Stimulated activated CD4-positive, alpha-beta T cell treated with anti-CD3 and anti-CD28 coated beads, Interleukin-12 subunit alpha, Interleukin-12 subunit beta, amount 100 ng/mL, for 24 hours (primary cell): ENCODE measurements at places on chromosomes 6 and 20.

DNA sequence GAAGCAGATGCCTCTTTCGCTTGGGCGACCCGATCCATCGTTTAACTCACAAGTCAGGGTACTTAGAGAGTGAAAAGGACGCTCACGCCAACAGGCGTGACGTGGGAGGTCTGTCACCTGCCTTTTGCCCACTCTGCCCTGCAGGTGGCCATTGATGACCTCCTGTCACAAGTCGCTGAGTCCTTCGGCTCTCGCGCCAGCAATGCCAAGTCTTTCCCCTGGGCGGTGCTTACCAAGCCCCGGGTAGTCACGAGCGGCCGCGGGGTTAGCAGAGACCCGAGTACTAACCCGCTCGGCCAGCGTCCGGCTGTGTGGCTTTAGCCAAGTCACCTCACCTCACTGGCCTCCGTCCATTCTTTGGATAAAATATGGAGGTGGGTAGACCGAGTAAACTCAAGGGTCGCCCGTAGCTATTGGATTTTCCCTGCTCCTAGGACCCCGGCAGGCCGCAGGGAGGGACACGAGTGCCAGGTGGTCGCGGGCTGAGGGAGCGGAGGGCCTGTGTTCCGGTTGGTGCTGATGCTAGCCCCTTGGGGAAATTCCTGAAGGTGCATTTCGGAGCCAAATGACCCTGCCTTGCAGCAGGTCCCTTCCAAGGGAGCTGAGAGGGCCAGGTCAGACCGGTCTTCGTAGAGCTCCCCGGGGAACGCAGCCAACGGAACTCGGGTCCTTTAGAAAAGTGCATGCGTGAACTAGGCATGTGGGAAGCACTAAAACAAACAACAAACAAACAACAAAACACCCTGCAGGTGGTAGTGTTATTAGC is 668 bp downstream of the PKIB start:
- DNase-seq: peak; percentile 3

DNA sequence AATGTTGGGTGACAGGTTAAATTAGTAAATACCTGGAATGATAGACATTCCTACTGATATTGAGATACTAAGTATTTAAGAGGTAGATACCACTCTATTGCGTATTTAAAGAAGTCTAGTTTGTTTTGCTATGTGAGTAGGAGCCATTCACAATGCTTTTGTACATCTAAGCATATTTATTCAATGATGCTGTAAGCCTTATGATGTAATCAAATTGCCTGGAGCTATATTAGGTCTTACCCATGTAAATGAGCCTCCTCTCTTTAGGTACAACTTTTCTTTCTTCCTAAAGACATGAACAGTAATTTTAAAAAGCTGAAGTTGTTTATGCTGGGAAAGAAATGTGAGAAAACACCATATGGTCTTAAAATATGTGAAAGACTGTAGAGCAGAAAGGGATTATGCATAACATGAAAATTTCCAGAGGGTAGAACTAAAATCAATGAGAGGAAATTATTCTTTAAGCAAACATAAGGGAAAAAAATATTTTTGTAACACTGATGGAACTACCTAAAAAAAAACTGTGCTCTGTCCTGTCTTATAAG is 526.7 kb downstream of the EPHA7 start:
- no peak for DNase-seq

GRCh38 chr6:47483853-47484546 is 6.4 kb downstream of the CD2AP start:
- DNase-seq: no peak

DNA sequence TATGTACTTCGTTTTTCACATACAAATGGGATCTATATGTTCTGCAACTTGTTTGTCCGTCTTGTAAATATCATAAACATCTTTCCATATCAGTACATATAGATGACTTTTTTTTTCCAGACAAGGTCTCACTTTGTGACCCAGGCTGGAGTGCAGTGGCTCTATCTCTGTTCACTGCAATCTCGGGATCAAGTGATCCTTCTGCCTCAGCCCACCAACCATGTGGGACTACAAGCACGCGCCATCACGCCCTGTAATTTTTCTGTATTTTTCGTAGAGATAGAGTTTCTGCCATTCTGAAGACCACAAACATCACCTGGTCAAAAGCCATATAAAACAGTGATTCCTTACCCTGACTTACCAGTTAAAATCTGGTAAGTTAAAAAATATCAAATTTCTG is 37.7 kb upstream of the SYNCRIP start:
- DNase-seq: no peak

- DNase-seq: no peak
These were observed 34.8 kb upstream of the KIF25 start for GRCh38 chr6:167962711-167963110.

DNA sequence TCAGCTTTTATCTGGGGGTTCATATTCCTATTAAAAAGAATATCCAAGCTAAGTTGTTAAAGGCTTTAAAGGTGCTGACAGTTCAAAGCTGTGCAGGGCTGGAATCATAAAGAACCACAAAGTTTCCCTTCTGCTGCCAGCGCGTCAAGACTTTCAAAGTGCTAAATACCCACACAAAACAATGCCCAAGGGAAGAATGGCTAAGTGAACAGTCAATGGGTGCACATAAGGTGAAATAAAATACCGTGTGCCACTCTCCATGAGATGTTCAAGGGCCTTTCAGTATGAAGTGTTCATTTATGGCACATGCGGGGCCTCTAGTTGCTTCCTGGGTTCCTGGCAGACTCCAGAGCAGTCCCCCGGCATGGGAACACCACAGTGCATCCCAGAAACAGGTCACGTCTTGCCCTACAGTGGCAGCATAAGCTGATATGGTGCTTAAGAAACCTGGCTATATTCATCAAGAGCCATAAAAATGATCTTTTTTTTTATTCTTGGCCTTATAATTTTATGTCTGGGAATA is 14.1 kb downstream of the TXNDC5 start:
- DNase-seq: no peak

GRCh38 chr20:1377984-1378734 is 14.7 kb downstream of the FKBP1A start:
- DNase-seq: no peak

GRCh38 chr6:128827675-128828464 is 55.1 kb upstream of the LAMA2 start:
- DNase-seq: no peak

GRCh38 chr6:42078386-42078785 is 28.1 kb downstream of the TAF8 start:
- no peak for DNase-seq

DNA sequence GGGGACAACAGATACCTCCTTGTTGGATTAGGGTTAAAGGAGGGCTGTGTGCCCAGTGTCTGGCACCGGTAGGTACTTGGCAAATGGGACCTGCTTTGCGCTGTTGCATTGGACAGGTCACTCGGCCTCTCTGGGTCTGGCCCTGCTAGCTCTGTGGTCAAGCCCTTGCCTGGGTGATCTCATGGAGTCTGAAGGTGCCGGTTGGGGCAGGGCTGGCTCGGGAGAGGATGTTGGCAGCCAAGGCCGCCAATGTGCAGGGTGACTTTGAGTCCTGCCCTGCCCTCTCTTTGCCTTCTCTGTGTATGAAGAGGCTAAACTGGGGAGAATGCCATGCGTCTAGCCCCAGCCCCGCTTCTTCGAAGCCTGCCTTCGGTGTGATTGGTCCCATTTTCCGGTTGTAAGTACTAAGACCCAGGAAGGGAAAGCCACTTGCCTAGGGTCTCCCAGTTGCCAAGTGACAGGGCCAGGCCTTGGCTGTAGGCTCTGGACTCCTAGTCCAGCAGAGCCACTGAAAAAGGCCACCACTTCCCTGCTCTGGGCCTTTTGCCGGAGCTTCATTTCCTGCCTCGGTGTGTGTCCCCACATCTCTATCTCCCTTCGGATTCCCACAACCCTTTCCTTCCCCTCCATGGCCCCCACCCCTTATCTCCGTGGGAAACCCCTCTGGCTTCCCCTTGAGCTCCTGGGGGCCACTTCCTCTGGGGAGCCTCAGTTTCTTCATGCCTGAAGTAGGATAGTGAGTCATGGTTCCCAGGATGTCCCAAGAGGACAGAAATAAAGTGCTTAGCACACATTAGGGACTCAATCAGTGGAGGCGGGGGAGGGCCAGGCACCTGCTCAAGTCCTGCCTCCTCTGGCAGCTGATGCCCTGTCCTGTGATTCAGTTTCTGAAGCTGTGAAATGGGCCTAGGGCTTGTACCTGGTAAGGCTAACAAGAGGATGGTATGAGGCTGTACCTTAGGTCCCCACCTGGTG is 3.9 kb downstream of the SRC start:
- no peak for DNase-seq

- DNase-seq: no peak
These were observed 108.8 kb downstream of the PPP1R14C start for GRCh38 chr6:150251566-150252186.

- DNase-seq: peak; percentile 72
These were observed 11.4 kb downstream of the SYNGAP1 start for GRCh38 chr6:33430991-33431879.

- DNase-seq: no peak
These were observed 105.8 kb upstream of the TRAF3IP2 start for GRCh38 chr6:111711476-111711875.

DNA sequence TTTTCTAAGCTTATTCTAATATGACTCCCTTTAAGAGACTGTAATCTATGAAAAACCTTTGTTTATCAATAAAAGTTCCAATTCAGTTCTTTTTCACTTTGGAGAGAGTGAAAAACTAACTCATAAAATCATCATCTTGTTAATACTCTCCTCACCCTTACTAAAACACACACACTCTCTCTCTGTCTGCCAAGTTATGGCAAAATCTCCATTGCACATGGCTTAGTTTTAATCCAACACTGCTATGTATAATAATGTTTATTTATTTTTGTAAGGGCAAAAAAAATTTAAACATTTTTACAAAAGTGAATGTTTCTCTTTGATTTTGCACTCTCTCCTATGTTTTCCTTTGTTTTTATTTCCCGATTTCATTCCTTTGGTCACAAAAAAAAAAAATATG is 253.2 kb downstream of the BMP7 start:
- no peak for DNase-seq

GRCh38 chr6:166767230-166767629 is 140.2 kb upstream of the RPS6KA2 start:
- no peak for DNase-seq

DNA sequence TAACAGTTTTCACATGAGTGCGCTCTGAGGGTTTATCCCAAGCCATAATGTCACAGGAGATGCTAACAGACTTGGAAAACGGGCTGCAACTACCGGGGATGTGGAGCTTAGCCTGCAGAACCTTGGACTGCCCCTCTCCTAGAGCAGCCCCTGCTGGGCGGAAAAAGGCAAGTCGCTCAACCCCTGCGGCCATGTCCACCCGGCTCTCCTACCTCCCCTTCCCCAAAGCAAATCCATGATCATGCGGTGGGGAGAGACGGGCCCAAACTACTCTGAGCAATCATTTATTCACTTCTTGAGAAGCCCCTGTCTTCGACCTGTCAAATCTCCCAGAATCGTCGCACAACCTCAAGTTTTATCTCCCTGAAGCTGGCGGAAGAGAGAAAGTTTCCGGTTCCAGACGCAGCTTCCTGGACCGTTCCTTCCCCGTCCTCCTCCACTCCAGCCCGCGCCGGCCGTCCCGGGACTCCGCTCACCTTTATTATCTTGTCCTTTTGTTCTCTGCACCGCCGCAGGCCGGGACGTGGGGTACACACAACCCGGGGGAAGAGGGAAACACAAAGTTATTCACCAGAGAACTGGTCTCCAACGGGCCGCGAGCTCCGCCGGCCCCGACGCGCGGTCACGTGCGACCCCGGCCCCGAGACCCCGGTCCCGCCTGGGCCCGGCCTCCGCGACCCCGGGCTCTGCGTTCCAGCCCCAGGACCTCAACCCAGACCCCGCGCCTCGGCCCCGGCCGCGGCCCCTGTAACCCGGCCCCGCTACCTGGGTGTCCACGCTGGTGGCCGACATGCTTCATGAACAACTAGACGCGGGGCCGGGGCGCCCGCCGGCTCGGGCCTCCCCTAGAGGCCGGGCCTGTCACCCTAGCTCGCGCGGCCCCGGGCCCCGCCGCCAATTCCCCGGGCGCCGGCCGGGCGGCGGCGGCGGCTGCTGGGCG is 560 bp downstream of the YTHDF1 start:
- no peak for DNase-seq

GRCh38 chr6:73515204-73515655 is 5.6 kb downstream of the EEF1A1 start:
- DNase-seq: no peak

- no peak for DNase-seq
These were observed 60.3 kb upstream of the DEK start for GRCh38 chr6:18324706-18325042.

- no peak for DNase-seq
These were observed 113.3 kb downstream of the RPS12 start for GRCh38 chr6:132927713-132928112.

DNA sequence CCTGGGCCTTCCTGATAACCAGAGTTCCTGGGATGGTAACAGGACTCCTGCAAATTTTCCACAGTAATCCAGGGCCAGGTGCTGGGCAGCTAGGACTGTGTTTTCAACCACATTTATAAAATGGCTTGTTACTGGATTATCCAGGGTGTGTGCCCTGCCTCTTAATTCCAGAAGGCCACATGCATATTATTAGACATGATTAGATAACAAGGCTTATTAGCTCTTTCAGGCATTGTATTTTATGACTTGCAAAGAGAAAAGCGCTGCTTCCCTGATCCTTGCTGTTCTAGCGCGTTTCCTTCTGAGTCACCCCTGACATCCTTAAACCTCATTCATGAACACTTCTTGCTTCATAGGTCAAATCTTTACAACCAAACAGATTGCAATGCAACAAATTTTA is 208.6 kb downstream of the UST start:
- DNase-seq: no peak

DNA sequence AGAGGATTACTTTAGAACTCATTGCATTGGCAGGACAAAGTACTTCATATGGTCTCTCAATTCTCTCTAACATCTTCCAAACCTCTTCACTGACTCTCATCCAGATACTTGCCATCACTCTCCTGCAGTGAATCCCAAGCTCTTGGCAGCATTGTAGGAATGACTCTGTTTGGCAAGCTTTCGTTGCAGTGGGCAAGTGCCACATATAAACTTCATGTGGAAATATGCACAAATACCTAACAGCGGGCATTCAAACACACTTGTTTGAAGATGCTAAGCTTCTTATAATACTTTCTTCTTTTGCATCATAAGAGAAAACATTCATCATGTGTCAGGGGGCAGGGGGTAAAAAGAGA is 86.2 kb upstream of the F13A1 start:
- DNase-seq: no peak

- DNase-seq: no peak
These were observed 7.3 kb upstream of the FLRT3 start for GRCh38 chr20:14344746-14345145.

DNA sequence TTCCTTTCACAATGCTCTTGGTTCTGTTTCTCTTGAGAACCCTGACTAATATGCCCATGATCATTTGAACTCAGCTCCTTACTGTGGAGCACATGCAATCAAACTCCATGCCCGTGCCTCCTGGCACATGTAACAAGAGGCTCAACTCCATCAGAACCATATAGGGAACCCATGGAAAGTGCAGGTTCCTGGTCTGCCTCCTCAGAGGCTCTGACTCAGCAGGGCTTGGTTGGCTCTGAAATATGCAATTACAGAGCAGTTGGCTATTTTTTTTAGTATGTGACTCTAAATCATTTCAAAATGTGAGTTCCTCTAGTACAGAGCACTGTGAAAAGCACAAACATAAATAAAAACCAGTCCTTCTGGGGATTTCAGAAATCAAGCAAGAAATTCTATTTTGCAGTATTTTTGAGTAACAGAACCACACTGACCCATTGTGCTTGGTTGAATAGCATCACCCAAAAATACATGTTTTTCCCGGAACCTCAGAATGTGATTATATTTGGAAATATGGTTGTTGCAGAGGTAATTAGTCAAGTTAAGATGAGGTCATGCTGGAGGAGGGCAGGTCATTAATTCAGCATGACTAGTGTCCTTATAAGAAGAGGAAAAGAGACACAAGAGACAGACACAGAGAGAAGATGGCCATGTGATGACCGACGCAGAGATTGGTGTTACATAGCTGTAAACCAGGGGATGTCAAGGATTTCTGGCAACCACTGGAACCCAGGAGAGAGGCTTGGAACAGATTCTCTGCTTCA is 13.2 kb upstream of the MAP3K4 start:
- no peak for DNase-seq
